Activated naive CD4-positive, alpha-beta T cell treated with anti-CD3 and anti-CD28 coated beads for 36 hours (primary cell): ENCODE measurements at places on chromosomes 2 and 18.

- no peak for DNase-seq
Observed at GRCh38 chr2:228847684-228848083, 423.4 kb downstream of the PID1 start.

DNA sequence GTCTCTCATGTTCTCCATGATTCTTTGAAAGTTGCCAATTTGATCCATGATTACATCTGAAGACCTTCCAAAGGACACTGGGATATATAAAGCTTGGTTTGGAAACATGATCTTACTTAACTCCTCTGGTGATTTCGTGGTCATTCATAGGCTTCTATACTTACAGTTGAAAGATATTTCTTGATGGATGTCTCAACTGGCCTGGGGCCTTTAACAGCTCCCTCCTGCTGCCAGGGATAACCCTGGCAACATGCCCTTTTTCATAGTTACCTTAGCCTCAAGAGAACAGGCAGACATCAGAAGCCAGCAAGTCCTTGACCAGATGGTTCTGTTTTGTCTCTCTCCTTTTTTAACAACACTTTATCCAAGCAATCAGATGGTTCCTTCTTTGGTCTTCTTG is 23.5 kb upstream of the MFF start:
- DNase-seq = no peak

DNA sequence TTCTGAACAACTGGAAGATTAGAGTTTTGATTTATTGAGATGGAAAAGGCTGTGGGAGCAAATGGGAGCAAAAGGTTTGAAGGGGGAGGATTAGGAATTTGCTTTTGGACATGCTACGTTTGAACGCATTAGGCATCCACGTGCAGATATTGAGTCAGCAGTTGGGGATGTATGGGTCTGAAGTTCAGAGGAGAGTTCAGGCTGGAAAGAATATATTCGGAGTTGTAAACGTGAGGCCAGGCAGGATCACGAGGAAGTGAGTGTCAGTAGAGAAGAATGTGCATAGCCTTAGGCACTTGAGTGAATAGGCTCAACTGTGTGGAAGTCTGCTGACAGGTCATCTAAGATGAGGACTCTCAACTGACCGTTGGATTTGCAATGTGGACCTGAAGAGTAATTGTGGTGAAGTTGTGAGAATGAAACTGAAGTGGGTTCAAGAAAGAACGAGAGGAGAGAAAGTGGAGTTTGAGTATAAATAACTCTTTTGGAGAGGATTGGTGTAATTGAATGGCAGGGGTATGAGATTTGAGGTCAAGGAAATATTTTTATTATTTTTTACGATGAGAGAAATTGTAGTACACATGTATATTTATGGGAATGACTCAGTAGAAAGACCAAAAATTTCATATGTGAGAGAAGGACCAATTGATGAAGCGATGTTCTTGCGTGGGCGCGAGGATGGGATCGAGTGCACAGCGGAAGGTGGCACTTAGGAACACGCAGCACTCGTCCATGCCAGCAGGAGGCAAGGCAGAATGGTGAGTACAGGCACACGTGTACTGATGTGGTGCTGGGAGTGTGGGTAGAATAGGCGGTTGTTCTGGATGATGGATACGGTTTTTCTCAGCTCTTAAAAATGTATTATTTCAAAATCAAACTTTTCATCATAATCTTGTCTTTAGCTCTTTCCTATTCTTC is 40.5 kb upstream of the POLE4 start:
- no peak for DNase-seq

GRCh38 chr2:179692043-179692442 is 169.4 kb downstream of the ZNF385B start:
- DNase-seq = no peak

DNA sequence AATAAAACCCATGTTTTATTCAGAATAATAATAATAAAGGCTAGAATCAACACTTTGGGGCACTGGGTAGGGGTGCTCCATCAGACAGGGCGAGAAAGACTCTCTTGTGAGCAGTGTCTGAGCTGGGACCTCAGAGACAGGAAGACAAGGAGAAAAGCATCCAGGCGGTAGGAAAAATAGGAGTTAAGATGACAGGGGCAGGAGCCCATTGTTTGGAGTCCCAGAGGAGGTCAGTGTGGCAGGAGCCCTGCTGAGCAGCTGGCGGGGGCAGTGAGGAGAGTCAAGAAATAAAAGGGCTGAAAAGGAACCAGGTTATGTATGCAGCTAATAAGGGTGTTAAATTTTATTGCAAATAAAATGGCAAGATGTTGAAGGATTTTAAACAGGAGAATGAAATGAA is 457.4 kb downstream of the FBXO15 start:
- DNase-seq = no peak

DNA sequence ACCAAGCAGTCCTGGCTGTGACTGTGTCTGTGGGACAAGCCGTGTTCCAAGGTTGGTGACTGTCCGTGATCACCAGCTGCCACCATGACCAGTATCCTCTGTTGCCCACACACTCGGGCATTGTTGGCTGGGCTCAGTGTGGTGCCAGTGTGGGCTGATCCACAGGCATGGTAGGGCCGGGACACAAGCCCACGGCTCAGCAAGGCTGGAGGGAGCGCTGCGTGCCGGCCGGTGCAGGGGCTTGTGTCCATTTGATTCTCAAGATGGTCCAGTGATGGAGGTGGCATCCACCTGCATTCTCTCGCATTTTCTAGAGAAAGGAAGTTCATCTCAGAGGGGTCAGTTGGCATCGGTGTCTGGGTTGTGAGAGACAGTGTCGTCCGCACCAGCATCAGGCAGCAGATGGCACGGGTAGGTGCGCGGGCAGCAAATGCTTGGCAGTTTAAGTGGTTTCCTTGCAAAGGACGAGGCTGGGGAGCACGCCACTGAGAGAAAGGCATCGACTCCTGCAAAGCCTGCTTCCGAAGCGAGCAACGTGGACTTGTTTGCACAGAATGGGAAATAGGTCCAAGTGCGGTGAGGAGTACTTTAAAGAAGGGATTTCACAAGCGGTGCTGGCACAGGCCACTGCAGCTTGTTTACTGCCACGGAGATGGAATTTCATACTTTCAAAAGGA is 20.9 kb downstream of the TWIST2 start:
- no peak for DNase-seq

DNA sequence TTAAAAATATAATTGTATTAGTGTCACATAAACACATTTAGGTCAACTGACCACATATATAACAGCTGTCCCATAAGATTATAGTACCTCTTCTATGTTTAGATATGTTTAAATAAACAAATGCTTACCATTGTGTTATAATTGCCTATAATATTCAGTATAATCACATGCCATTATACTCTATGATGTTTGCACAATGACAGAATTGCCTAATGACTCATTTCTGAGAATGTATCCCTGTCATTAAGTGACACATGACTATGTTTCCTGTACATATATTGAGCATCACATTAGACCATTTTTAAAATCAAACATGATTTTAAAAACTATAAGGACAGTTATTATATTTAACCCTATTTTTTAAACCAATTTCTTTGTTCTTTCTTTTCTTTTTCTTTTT is 89.8 kb downstream of the HS6ST1 start:
- DNase-seq = no peak
